ENCODE measurements at places on chromosomes 1 and 21. TPM values are rescaled to one million over a fixed set of nuclear protein-coding genes. Genes with fewer than 3 reads are reported as not detected.
A peak's percentile ranks its signal among the peaks of the same experiment; 100 is the strongest.

Gene SELL
- total RNA-seq: 12.1 TPM

- no peak overlapping the region for H3K27ac ChIP-seq
- H3K4me1 ChIP-seq: no peaks in the 10 kb centered on the region
- no peak for DNase-seq
- H3K4me3 ChIP-seq: no peak overlapping the region
- no peaks in the 10 kb centered on the region for H3K36me3 ChIP-seq
- H3K27me3 ChIP-seq: no peaks in the 10 kb centered on the region
Observed at GRCh38 chr21:31268090-31268489, 76.0 kb downstream of the TIAM1 start.

DNA sequence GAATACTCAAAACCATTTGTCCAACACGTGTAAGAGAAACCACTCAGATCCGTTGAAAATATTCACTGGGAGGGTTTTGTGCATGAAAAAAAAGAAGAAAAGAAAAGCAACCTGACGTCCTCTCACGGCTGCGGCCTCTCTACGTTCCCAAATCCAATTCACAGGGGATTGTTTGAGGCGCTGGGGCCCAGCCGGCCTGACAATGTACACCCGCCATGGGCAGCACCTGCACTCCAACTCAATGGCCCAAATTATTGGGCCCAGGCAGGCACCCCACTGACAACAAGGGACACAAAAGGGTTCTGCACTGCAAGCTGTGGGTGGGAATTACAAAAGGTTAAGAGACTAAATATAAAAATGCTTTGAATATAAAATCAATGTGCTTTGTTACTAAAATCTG, 41.5 kb downstream of the MORN1 start:
- DNase-seq: no peak
- no peaks in the 10 kb centered on the region for H3K4me1 ChIP-seq
- H3K27me3 ChIP-seq: no peaks in the 10 kb centered on the region
- H3K36me3 ChIP-seq: no peaks in the 10 kb centered on the region
- no peak overlapping the region for H3K4me3 ChIP-seq
- no peak overlapping the region for H3K27ac ChIP-seq

DNA sequence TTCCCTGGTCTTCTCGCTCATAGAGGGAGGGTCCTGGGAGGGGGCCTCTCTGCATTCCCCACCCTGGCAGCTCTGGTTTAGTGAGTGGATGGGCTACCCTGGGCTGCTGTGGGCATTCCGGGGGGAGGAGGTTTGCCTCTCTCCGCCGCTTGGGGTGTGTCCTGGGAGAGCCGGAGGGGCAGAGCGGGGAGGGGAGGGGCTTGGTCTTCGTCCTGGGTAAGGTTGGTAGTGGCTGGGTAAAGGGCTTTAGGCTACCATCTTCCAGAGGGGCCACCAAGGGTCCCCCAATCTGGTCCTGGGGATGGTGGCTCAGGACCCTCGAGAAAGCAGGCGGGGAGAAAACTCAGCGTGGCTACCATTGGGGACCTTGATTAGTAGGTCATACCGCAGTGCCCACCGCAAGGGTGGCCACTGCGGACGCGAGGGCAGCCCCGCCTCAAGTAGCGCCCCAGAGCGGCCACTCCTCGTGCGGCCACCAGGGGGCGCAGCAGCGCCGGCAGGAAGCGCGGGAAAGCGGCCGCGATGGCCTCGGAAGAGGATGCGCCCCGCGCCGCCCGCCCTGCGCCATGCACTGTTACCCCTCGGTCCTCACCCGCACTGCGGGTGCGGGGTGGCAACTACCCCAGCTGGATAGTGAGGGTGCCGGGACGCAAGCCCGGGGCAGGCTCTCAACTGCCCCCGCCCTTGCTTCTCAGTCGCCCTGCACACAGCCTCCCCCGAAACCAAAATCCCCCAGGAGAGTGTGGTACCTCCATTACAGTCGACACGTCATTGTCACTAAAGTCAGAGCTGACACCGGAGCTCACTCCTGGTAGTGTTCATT, 44.1 kb upstream of the SLC25A33 start:
- peak; percentile 58 for DNase-seq
- peaks cover 23% of the 10 kb centered on the region for H3K27me3 ChIP-seq
- H3K36me3 ChIP-seq: no peaks in the 10 kb centered on the region
- no peak overlapping the region for H3K27ac ChIP-seq
- peak overlapping the region; percentile 50 for H3K4me3 ChIP-seq
- no peaks in the 10 kb centered on the region for H3K4me1 ChIP-seq

GRCh38 chr1:30540611-30541192, 182.7 kb downstream of the MATN1 start:
- DNase-seq: no peak
- no peaks in the 10 kb centered on the region for H3K4me1 ChIP-seq
- H3K4me3 ChIP-seq: no peak overlapping the region
- H3K27me3 ChIP-seq: peaks cover 67% of the 10 kb centered on the region

GRCh38 chr1:178397678-178398077, 99.1 kb downstream of the CLEC20A start:
- H3K27me3 ChIP-seq: no peaks in the 10 kb centered on the region
- no peak overlapping the region for H3K4me3 ChIP-seq
- peaks cover 23% of the 10 kb centered on the region for H3K4me1 ChIP-seq
- H3K27ac ChIP-seq: no peak overlapping the region
- DNase-seq: no peak
- no peaks in the 10 kb centered on the region for H3K36me3 ChIP-seq

DNA sequence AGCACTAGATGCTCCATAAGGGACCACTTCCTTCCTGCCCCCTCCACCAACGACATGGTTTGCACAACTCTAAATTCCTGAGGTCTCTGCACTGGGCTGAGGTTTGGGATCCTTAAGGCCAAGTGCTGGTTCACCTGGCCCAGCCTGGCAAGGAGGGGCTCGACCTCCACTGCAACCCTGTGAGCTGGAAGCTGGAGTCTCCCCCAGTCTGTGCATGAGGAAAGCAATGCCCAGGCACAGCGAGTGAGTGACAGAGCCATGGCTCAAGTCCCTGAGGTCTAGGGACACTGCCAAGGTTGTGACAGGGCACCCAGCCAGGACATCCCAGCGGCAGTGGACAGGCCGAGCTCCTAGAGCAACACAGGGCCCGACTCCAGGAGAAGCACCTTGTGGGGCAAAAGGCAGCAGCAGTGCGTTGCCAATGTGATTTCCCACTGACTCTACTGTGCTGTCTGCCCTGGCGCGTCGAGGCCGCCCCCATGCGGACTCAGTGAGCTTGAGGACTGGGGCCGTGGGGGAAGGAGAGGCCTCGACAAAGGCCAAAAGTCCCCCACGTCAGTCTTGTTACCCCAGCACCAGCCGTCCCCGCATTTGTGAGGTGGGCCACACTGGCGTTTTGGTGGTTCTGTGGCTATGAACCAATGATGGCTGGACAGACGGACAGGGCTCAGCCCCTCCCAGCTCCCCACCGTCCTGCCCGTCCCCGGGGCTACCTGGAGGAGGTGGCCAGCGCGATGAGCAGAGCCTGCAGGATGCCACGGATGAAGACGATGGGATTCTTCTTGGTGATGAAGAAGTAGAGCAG, 30.0 kb downstream of the PODN start:
- H3K27me3 ChIP-seq: peaks cover 13% of the 10 kb centered on the region
- no peaks in the 10 kb centered on the region for H3K4me1 ChIP-seq
- H3K27ac ChIP-seq: no peak overlapping the region

DNA sequence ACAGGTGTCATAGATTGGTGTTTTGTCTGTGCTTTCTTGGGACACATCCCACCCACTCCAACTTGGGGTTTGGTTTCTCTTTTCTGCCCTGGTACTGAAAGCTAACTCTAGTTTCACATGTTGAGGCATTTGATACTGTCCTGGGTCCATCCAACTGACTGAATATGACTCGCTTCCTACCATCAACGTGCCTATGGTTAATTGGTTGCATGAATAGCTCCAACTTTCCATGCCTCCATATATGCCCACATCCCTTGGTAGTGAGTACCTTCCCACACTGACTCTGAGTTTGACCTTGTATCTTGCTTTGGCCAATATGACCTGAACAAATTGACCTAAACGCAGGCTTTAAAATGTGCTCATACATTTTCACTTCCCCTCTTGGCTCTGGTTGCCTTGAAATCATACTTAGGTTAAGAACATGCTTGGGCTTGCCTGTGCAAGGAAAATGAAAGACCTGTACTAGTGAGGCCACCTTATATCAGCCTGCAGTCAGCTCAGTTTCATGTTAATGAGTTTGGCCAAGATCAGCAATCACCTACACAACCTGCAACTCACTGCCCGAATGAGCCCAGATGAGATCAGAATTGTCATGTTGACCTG, 81.0 kb upstream of the KCNK2 start:
- H3K27me3 ChIP-seq: no peaks in the 10 kb centered on the region
- H3K27ac ChIP-seq: no peak overlapping the region
- peaks cover 22% of the 10 kb centered on the region for H3K4me1 ChIP-seq
- no peaks in the 10 kb centered on the region for H3K36me3 ChIP-seq
